NCI-H460 (cell line): ENCODE measurements at places on chromosomes 1 and 21.
A peak's percentile ranks its signal among the peaks of the same experiment; 100 is the strongest.

DNA sequence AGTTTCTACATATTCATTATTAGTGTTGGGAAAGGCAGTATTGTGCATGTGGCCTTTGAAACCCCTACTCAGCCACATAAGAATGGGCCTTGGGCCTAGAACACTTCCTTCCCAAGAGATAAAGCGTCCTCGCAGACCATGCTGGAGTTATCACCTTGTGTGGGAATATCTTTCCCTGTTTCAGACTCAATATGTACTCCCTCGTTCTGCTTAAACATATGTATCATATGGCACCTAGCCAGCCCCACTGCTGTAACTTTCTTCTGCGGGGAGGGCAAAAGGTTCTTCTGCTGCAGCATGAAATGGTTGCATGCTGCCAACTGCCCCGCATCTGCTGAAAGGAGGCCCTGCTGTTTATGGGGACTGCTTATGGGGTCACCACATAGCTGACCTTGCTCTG, 92.0 kb downstream of the CRB1 start:
- no peak for DNase-seq

DNA sequence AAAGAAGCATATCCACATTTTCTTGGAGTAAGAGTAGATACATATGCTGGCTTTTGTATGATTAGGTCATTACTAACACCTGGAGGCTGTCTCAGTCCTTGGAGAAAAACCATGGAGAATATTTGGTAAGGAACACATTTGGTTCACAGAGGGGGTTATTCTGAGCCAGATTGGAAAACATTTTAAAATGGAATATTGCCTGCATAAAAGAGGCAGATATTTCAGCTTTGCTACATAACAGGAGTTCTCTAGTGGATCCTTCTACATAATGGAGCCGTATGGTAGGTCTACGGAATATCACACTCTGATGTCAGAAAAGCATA, 415.1 kb downstream of the ADGRL2 start:
- no peak for DNase-seq

- no peak for DNase-seq
These were observed 28.4 kb upstream of the DMBX1 start for GRCh38 chr1:46461017-46461808.

GRCh38 chr1:150111670-150112069, 38.0 kb upstream of the PLEKHO1 start:
- DNase-seq = no peak

DNA sequence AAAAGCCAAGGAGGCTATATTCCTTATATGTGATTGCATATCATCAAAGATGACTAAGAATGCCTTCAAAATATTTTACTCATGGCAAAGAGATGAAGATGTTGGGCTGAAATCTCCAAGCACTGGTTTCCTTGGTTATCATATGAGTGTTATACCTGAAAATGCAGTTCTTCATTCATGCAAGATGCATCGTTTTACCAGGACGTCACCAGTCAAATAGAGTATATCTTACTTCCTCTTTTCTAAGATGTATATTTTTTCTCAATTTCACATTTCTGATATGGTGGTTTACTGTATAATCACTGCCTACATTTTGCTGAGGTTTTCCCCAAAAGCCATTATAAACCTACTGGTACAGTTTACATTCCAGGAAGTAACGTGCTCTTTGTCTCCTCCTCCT, 1085.7 kb downstream of the NCAM2 start:
- no peak for DNase-seq

DNA sequence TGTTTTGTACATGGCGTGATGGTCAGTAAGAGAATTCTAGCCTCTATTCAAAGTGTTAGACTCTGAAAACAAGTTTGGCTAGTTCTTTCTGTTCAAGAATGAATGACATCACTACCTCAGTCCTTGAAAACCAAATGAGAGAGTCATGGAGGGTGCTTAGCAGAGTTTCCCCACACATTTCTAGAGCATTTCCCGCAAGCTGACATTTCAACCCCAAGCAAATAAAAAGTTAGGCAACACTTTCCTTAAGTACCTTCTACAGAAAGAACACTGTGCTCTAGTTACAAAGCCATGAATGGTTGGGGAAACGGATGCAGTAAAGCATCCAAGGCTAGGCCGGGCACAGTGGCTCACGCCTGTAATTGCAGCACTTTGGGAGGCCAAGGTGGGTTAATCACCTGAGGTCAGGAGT, 47.9 kb upstream of the SLC44A3 start:
- no peak for DNase-seq

GRCh38 chr1:43949678-43950077, 2.9 kb downstream of the IPO13 start:
- DNase-seq = no peak

DNA sequence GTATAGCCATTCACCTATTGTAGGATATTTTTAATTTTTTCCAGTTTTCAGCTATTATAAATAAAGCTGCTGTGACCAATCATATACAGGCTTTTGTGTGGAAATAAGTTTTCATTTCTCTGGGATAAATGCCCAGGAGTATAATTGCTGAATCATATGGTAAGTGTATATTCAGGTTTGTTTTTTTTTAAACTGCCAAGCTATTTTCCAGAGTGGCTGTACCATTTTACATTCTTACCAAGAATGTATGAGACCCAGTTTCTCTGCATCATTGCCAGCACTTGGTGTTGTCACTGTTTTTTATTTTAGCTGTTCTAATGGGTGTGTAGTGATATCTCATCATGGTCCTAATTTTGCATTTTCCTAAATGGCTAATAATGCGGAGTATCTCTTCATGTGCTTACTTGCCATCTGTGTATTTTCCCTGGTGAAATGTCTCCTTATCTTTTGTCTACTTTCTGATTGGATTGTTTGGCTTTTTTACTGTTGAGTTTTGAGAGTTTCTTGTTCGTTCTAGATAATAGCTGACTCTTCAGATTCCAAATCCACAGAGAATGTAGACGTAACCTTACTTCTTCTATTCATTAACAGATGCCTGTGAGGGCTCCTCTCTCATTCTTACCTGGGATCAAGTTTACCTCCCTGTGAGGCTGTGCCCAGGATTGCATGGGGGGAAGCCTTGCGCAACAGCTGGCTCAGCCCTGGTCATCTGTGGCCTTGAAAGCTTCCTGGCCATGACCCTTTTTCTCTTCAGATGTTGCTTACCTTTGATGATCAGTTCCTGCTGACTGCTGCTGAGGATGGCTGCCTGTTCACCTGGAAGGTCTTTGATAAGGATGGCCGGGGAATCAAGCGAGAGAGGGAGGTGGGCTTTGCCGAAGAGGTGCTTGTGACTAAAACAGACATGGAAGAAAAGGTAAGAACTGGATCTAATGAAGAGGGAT, 42.6 kb downstream of the CFAP57 start:
- DNase-seq = no peak

DNA sequence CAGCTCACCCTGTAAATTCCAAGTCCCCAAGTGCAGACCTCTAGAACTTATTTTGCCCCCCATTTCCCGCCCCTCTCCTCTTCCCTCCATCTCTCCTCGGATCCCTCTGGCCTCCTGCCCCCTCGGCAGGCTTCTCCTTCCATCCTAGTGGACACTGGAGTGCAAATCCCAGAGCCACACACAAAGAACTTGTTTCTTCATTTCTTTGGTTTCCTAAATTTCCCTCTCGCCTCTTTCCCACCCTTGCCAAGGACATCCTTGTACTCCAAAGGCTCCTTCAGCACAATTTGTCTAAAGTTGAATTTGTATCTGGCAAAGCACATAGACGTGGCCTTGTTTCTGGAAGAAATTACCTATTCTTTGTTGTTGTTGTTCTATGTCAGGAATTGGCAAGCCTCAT, 17.5 kb downstream of the UMODL1 start:
- DNase-seq = no peak

GRCh38 chr1:151537112-151537511, 3.0 kb upstream of the TUFT1 start:
- peak; percentile 41 for DNase-seq

DNA sequence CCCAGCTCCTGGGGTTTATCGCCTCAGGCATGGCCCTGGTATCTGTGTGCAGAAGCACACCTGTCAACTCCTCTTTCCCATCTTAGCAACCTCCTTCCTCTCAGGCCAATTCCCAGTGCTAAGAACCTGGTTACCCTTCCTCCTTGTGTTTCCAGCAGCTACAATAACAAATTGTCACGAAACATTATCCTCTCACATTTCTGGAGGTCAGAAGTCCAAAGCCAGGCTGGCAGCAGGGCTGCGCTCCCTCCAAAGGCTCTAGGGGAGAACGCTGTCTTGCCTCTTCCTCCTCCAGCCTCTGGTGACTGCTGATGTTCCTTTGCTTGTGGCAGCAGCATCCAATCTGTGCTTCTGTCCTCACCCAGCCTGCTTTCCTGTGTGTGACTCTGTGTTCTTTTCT, 10.7 kb upstream of the MRPS14 start:
- DNase-seq = no peak

DNA sequence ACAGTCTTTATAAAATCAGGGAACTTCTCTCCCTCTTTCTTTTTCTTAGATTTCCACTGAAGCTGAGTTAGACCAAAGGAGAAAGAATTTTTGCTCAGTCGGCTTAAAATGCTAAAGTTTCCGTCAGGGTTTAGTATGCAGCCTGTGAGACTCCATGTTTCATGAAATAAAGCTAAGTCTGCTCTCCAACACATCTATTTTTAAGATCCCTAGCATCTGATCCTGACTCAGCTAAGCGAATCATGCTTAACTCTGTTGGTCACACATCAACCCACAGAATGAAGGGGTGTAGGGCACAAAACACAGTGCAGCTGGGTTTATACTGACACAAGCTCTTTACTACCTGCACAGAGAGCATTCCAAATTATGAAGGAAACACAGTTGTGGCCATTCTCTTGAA, 102.4 kb upstream of the ZNF281 start:
- no peak for DNase-seq

DNA sequence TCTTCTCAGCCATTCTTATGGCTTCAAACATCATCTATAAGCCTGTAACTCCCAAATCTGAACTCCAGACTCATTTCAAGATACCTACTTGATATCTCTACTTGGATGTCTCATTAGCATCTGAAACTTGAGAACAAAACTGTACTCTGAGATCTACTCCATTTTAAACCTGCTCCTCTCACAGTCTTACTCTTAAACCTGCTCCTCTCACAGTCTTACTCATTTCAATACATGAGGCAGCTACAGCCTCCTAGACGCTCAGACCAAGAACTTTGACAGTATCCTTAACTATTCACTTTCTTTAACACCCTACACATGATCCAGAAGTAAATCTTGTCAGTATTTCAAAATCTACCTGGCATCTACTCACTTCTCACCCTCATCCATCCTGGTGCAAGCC, 54.3 kb downstream of the NBPF6 start:
- DNase-seq = no peak
